ENCODE measurements at places on chromosomes 2 and 18. TPM values are rescaled to one million over a fixed set of nuclear protein-coding genes. Genes with fewer than 3 reads are reported as not detected.

DNA sequence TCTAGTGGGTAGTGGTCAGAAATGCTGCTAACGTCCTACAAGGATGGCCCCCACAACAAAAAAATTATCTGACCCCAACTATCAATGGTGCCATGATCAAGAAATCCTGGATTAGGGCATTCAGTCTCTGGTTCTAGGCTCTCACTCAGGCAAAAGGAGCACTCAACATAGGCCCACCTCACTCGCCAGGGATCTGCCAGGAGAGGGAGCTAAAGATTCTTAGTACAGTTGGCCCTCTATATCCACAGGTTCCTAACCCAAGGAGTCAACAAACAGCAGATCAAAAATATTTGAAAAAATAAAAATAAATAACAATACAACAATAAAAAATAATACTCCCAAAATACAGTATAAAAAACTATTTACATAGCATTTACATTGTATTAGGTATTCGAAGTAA is 10.0 kb downstream of the SLC4A5 start:
- no peak for DNase-seq
- peaks cover 15% of the 10 kb centered on the region for H3K36me3 ChIP-seq
- H3K4me1 ChIP-seq = no peaks in the 10 kb centered on the region

- no peaks in the 10 kb centered on the region for H3K36me3 ChIP-seq
- H3K27me3 ChIP-seq = no peaks in the 10 kb centered on the region
- peak overlapping the region; percentile 29 for H3K27ac ChIP-seq
Observed at GRCh38 chr2:20608666-20609348, 42.1 kb downstream of the HS1BP3 start.

DNA sequence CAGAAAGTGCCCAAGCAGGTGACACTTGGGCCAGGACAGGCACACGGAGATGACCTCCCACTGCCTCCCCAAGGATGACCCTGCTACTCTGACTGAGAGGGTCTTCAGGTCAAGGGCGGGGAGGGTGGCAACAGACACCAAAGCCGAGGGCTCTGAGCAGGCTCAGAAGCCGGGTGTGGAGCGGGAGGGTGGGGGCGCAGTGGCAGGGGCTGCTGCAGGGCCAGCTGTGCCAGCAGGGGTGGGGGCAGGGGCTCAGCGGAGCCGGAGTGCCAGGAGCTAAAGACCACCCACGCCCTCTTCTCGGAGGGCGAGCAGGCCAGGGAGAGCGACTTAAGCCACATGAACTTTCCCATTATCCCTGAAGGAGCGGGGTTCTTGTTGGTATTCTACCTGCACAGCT is 93.3 kb upstream of the MBOAT2 start:
- H3K27me3 ChIP-seq = no peaks in the 10 kb centered on the region
- no peak overlapping the region for H3K4me3 ChIP-seq
- no peak overlapping the region for H3K27ac ChIP-seq
- no peak for DNase-seq
- H3K4me1 ChIP-seq = no peaks in the 10 kb centered on the region

Gene ZBTB14
- total RNA-seq = 5.1 TPM

- no peak overlapping the region for H3K4me3 ChIP-seq
- H3K27ac ChIP-seq = peak overlapping the region; percentile 82
- H3K36me3 ChIP-seq = no peaks in the 10 kb centered on the region
- no peaks in the 10 kb centered on the region for H3K27me3 ChIP-seq
- H3K4me1 ChIP-seq = peaks cover 11% of the 10 kb centered on the region
- DNase-seq = no peak
Observed at GRCh38 chr18:2636126-2636631, 19.3 kb upstream of the SMCHD1 start.

DNA sequence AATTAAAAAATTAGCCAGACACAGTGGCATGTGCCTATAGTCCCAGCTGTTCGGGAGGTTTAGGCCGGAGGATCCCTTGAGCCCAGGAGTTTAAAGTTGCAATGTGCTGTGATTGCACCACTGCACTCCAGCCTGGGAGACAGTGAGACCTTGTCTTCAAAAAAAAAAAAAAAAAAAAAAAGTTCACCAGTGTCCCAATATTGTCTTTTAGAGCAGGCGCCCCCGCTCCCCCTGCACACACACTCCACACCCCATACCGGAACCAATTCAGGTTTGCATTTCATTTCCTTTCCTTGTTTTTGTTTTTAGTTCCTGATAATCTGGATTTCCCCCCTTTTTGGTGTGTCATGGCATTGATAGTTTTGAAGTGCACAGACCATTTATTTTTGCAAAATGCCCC is 10.4 kb downstream of the TMEM87B start:
- no peaks in the 10 kb centered on the region for H3K4me1 ChIP-seq
- no peak for DNase-seq
- H3K27ac ChIP-seq = no peak overlapping the region

GRCh38 chr18:8813611-8814010 is 108.3 kb downstream of the MTCL1 start:
- H3K27ac ChIP-seq = no peak overlapping the region
- H3K36me3 ChIP-seq = no peaks in the 10 kb centered on the region
- H3K27me3 ChIP-seq = no peaks in the 10 kb centered on the region
- no peak overlapping the region for H3K4me3 ChIP-seq
- DNase-seq = no peak
- peaks cover 8% of the 10 kb centered on the region for H3K4me1 ChIP-seq

DNA sequence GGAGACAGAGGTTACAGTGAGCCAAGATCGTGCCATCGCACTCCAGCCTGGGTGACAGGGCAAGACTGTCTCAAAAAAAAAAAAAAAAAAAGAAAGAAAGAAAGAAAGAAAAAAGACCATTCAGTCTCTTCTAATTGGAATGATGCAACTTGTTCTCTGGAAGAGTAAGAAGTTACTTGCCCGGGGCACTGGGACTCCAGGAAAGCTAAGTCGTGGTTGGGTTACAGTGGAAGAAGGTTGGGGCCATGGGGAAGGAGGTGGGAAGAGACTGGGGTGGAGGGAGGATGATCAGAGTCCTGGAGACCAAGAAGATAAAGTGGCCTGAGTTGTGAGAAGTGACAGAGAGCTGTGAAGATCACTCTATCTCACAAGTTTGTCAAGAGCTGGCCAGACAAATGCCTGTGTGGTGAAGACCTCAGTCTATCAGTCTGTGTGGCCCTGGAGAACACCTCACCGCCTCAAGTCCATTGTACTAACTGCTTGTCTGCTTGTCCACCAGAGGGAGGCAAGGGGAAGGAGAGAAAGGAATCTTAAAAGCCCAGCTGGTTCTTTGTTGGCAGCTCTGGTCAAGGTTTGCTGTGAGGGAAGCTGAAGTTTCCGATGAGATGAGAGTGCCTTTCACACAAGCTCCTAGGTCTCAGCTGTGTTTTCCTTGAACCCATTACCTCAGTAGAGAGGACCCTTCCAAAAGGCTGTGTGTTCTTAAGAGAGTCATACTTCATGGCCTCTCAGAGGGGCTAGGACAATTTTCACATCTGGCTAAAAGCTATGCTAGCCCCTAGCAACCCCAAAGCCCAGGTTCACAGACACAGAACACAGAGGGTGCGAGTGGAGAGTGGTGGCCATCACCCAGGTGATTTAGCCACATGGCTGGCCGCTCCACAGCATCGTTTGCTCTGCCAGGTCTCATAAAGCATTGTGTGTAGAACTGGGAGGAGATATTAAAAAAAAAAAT is 72.0 kb upstream of the TMEM178A start:
- DNase-seq = peak; percentile 59
- no peak overlapping the region for H3K27ac ChIP-seq
- no peak overlapping the region for H3K4me3 ChIP-seq
- H3K4me1 ChIP-seq = no peaks in the 10 kb centered on the region
- no peaks in the 10 kb centered on the region for H3K27me3 ChIP-seq
- H3K36me3 ChIP-seq = no peaks in the 10 kb centered on the region

Gene PDE1A
- 10.7 TPM for total RNA-seq

Gene LHCGR
- not detected for total RNA-seq

DNA sequence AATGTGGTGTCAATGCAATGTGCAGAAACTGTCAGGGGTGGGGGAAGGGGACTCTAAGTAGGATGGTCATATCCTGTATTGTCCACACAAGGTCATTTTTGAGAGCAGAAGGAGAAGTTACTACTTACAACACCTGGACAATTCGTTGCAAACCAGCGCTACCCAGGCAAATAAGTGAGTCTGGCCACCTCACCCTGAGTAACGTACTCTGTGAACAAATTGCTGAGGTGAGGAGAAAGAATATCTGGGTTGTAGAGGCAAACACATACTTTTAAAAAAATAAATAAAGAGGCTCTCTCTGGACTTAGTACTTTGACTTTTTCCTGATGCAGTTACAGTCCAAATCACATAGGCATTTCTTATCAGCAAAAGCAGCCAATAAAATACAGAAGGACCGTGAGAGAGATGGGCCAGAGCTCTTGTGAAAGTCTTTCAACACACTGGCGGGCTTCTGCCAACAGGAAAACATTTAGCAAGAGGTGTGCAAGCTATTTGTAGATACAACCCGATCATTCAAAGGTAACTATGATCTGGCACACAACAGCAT is 268.2 kb upstream of the ID2 start:
- H3K36me3 ChIP-seq = no peaks in the 10 kb centered on the region
- no peak overlapping the region for H3K4me3 ChIP-seq
- H3K4me1 ChIP-seq = peaks cover 22% of the 10 kb centered on the region
- no peaks in the 10 kb centered on the region for H3K27me3 ChIP-seq
- DNase-seq = no peak
- no peak overlapping the region for H3K27ac ChIP-seq

- DNase-seq = peak; percentile 94
- H3K27ac ChIP-seq = peak overlapping the region; percentile 9
- H3K4me3 ChIP-seq = no peak overlapping the region
- no peaks in the 10 kb centered on the region for H3K4me1 ChIP-seq
- no peaks in the 10 kb centered on the region for H3K36me3 ChIP-seq
Observed at GRCh38 chr2:27703638-27704341, 40.1 kb downstream of the SLC4A1AP start.

DNA sequence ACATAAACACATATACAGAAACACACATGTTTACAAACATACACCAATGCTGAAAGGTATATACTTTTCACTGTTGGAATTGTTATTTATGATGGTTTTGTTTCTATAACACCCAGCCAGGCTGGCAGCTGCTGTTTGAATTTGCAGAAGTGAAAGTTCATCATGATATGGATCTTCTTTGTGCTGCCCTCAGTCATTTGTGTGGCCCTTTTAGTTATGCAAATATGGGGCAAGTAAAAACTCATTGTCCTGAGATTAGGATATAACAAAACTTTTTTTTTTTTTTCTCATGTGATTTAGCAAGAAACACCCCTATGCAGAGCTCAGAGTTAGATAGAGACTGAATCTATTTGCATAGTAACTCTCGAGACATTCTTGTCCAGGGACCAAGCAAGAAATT is 714.1 kb downstream of the KCNJ3 start:
- no peaks in the 10 kb centered on the region for H3K27me3 ChIP-seq
- no peak overlapping the region for H3K27ac ChIP-seq
- H3K36me3 ChIP-seq = no peaks in the 10 kb centered on the region
- no peak overlapping the region for H3K4me3 ChIP-seq

GRCh38 chr18:6412933-6413472 is 1.7 kb downstream of the L3MBTL4 start:
- no peaks in the 10 kb centered on the region for H3K27me3 ChIP-seq
- H3K27ac ChIP-seq = no peak overlapping the region

- no peak overlapping the region for H3K27ac ChIP-seq
- DNase-seq = no peak
Observed at GRCh38 chr2:241465543-241465942, 42.8 kb downstream of the STK25 start.

DNA sequence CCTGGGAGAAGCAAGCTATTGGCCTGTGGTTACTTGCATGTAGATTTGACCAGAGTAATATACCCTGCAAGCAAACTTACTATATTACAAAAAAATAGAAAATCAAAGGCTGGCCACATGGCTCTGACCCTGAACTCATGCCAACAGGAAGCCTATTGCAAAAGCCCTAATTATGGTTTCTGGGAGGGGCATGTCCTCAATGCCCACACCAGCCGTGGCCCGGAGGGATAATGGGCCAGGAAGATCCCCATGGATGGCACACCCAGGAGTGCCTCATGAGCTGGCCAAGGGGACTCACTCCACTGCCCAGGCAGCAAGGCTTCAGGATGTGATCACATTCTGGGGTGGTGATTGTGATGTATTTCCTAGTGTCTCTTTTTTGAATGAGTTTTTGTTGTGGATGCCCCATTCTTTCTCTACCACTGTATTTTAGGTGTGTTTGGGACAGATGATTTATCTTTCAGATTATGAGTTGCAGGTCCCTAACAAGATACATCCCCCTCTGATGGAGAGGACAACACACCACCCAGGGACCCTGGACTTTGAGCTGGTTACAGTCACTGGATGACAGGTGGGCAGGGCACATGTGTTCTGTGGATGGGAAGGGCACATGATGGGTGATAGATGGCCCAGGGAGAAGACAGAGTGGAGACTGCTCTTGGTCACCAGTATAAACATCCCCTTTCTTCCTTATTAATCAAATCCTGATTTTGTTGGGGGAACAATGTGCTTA is 18.7 kb upstream of the TFCP2L1 start:
- no peaks in the 10 kb centered on the region for H3K4me1 ChIP-seq
- H3K36me3 ChIP-seq = no peaks in the 10 kb centered on the region
- no peak for DNase-seq
- no peak overlapping the region for H3K4me3 ChIP-seq
- no peak overlapping the region for H3K27ac ChIP-seq
- no peaks in the 10 kb centered on the region for H3K27me3 ChIP-seq

DNA sequence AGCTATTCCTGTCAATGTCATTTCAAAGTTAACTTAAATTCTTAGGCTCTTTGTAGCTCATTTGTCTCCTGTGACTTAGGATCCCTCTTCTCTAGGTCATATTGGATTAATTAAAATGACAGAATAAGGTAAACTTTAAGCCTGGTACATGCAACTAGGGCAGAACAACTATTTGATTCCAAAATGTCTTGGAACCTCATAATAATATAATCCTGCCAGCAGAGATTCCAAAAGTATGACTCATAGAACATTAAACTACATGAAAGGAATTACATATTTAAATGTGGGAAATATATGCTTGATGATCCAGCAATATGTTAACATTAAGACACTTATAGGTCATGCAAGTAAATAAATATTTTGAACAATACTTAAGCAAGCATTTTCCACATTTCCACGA is 63.3 kb downstream of the COL3A1 start:
- peaks cover 9% of the 10 kb centered on the region for H3K36me3 ChIP-seq
- no peak for DNase-seq
- H3K4me3 ChIP-seq = no peak overlapping the region
- no peaks in the 10 kb centered on the region for H3K27me3 ChIP-seq
- H3K27ac ChIP-seq = no peak overlapping the region

DNA sequence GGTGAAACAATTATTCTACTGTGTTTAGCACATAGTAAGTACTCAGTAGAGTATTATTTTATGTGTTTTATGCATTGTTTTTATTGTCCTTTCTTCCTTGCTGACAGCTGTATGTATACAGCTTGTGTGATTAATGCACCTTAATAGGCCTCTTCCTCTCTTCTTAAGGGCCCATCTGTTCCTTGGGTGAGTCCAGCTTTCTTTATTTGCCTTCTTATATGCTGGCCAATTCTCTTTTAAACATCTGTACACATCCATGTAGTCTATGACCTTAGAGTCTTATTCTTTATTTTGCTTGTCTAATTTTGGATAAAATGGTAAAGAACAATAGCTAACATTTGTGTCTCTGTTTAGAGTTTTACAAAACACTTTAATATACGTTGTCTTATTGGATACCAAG is 333.7 kb upstream of the MEIS1 start:
- no peaks in the 10 kb centered on the region for H3K4me1 ChIP-seq
- no peak for DNase-seq
- no peak overlapping the region for H3K27ac ChIP-seq
- H3K36me3 ChIP-seq = no peaks in the 10 kb centered on the region

Gene C18orf54
- total RNA-seq = 0.86 TPM

Gene FAM237A
- total RNA-seq = not detected

- H3K27me3 ChIP-seq = no peaks in the 10 kb centered on the region
- no peaks in the 10 kb centered on the region for H3K4me1 ChIP-seq
- H3K36me3 ChIP-seq = no peaks in the 10 kb centered on the region
Observed at GRCh38 chr2:212294816-212295215, 243.8 kb downstream of the ERBB4 start.

Gene TMEM17
- 0.90 TPM for total RNA-seq

Measured in right atrium auricular region (tissue), 2 donors.